Epithelial cell of esophagus (primary cell): ENCODE measurements at places on chromosomes 12 and 14.

GRCh38 chr12:41992022-41992421, 152.7 kb downstream of the GXYLT1 start:
- no peak for DNase-seq

GRCh38 chr14:104140213-104140462, 1.8 kb downstream of the KIF26A start:
- DNase-seq: no peak

- no peak for DNase-seq
These were observed 73.3 kb downstream of the NDUFA12 start for GRCh38 chr12:94930216-94930654.

GRCh38 chr12:124143726-124144125, 151.2 kb upstream of the RFLNA start:
- peak; percentile 20 for DNase-seq

DNA sequence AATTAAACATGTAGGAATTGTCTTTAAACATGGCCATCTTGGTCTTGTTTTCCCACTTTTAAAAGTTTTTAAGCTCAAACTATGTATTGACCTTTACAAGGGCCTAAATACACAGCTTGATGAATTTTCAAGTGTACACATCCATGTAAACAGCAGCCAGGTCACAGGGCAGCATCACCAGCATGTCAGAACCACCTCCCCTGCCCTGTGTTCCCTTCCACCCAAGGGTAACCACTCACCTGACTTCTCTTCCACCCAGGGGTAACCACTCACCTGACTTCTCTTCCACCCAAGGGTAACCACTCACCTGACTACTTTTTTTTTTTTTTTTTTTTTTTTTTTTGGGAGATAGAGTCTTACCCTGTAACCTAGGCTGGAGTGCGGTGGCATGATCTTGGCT, 4.6 kb downstream of the FBXW8 start:
- DNase-seq: no peak

- DNase-seq: no peak
These were observed 134.1 kb downstream of the FSCB start for GRCh38 chr14:44372807-44373489.

DNA sequence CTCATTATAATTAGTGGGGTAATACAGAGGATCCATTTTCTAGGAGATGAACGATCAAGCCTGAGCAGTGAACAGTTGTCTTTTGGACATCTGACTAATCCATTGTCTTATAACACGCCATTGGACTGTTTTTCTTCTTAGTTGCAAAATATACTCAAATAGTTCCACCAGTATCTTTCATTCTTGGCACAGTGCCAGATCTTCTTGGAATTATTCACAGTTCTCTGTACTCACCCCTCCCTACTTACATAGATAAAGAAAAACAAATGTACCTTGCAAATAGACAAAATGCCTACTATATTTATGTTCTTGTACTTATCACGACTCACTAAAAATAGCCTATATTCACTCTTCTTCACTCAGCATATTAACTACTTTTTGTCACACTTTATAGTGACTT, 3.8 kb downstream of the CBLN3 start:
- DNase-seq: peak; percentile 89

DNA sequence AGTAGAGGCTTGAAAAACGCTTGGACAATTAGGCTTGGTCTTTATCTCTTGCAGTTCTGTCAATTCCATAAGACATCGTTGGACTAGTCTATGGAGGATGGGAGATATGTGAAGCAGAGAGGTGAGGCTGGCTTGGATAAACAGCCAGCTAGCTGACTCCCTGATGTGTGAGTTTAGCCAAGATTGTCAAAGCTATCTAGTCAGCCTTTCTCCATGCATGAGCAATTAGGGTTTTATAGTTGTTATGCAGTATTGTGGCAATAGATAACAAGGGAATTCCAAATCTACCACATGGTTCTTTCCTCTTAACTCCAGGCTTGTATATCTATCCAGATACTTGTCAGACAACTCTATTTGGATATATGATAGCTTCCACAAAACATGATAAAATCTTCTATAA, 153.6 kb upstream of the NRXN3 start:
- no peak for DNase-seq

DNA sequence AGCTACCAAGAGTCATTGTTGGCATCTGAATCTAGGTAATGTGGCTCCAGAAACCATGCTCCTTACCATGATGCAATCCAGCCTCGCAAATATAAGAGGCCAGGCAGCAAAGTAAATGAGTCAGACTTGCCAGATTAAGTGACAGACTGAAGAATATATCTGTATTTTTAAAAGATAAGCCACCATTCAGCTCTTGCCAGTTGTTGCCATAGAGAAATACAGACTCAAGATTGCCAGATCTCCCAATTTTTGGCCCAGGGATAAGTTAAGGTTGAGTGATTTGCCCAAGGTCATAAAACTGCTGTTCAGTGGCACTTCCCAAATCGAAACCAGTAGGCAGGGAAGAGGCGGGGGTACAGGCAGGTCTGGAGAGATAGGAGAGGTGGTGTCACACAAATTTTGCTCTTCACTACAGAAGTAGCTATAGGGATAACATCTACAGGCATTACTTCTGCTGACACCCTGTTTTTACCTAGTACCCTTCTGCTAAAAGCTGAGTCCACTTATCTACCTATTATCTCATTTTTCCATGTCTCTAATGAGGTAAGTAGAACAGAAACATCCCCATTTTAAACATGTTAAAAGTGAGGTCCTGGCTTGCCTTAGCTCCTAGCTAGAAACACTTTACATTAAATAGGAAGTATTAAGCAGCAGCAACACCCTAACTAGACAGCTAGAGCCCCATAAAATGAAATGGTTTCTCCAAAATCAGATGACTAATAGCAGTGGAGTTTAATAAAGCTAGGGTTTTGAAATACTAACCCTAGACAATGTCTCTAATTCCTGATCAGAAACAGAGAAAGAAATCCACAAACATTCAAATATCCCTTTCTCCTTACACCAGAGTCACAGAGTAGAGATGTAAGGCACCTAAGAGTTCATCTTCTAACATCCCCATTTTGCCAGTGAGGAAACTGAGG, 19.5 kb downstream of the DCAF5 start:
- peak; percentile 80 for DNase-seq

DNA sequence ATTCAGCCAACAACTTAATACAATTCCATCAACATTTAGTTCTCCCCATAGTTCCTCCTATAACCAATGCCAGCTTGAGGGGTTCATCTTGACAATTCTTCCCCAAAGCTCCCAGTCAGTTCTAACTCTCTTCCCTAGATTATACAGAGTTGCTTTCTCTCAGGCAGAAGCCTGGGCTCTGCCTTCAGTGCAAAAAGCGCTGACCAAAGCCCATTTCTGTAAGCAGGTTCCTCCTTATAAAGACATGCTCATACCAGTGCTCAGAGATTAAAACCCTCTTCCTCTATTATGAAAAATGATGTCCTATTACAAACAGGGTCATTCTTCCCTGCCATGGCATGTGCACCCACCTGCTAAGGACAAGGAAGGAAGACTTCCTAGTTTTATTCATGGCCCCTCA, 16.2 kb downstream of the SPIC start:
- DNase-seq: no peak

DNA sequence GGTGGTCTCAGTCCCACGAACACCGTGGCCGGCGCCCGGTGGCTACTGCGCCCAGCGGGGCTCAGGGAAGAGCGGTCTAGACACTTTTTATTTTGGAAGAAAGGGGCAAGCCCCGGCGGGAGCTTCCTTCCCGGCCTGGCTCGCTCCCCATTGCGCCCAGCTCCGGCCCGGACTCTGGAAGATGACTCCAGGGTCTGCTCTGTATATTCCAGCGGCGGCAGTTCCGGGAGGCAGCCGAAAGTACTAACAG, 225.1 kb upstream of the CRY1 start:
- no peak for DNase-seq

DNA sequence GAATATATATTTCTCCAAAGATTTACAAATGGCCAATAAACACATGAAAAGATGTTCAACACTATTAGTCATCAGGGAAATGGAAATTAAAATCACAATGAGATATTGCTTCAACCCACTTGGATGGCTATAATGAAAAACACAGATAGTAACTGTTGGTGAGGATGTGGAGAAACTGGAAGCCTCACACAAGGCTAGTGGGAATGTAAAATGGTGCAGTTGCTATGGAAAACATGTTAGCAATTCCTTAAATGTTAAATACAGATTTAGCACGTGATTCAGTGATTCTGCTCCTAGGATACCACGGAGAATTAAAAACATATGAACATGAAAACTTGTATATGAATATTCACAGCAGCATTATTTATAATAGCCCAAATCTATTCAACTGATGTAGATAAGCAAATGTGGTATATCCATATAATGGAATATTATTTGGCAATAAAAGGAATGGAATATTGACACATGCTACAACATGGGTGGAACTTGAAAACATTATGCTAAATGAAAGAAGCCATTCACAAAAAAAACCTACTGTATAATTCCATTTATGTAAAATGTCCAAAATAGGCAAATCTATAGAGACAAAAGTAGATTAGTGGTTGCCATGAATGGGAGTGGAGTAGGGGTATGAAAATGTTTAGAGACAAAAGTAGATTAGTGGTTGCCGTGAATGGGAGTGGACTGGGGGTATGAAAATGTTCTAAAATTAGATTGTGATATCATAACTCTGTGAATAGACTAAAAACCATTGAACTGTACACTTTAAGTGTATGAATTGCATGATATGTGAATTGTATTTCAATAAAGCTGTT, 227.1 kb upstream of the DDHD1 start:
- no peak for DNase-seq

DNA sequence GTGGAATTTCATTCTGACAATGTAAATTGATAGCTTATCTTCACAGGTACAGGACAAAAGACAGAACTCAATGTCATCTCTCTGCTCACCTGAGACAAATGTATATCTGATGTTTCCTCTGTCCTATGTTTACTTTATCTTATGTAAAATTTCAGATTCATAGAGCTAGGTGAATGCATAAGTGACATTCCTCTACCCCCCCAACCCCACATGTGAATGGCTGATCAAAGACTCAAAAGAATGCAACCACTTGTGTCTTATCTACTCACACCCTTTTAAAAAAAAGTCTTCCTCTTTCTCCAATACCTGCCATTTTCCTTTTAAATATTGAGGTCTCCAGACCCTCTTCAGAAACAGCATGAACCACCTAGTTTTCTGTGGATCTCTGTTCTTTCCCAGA, 736.6 kb upstream of the SEL1L start:
- DNase-seq: no peak

DNA sequence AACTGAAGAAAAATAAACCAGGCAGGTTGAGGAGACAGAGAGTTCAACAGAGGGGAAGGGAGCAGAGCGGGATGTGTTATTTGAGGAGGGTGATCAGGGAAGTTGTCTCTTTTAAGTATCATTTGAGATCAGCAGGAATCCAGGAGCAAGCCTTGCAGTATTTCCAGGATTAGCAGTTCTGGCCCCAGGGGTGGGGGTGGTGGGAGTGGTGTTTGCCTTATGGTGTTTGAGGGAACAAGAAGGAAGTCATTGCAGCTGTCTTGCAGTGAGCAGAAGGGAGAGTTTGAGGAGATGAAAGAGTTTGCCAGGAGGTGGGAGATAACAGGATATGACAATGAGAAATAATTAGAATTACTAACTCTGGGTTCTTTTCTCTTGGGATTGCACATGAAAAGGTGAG, 418.6 kb downstream of the NELL2 start:
- DNase-seq: no peak

DNA sequence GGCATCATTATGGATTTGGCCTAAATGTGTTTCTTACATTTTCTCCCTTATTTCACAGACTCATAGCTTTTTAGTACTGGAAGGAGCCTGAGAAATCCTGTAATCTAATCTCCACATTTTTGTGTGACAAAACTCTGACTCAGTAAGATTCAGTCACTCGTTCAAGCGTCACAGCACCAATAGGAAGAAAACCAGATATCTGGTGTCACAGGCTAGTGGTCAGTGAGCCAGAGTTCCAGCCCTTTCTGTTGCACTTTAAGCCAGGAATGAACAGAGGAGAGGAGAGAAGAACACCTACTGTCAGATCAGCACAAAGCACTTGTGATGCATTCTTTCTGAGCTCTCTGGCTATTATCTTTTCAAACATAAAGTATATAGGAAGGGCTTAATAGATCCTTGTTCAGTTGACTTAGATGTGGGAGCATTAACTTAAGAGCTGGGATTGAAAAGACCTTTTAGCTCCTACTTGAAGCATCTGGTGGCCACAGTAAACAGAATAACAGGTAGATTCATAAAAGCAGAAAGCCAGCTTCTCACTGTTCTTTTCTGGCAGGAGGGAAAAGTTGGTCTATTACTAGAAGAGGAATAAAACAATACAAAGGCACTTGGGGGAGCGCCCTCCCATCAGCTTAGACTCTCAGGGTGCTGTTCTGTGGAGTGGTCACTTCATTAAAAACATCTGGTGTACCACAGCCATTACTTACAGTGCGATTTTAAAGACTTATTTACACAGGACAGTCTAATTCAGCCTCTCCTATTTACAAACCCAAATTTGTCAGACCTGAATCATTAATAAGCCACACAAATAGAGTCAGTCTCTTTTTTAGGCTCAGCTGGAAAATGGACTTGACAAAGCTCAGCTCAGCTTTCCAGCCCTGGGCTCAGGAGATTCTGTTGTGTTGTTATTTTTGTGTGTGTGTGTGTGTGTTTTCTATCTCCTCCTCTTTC, 12.2 kb upstream of the NID2 start:
- DNase-seq: peak; percentile 53

- no peak for DNase-seq
These were observed 123.2 kb downstream of the LMO3 start for GRCh38 chr12:16482726-16483125.

DNA sequence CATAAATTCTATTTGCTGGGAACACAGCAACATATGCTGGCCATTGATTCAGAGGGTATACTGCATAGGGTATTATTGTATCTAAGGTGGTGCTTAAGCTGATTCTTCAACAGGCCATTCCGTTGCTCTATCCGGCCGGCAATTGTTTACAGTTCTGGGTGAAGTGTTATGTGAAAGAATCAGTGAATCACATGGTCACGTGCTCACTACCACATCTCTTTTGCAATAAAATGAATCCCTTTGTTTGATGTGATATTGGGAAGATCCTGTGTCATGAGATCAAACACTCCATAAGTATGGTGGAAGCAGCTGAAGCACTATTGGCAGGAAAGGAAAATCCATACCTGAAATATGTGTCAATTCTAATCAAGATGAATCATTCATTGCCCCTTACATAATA, 7.6 kb upstream of the USP15 start:
- DNase-seq: peak; percentile 30

GRCh38 chr14:102728501-102728900, 48.7 kb upstream of the TRAF3 start:
- no peak for DNase-seq

GRCh38 chr14:24964048-24964447, 85.9 kb downstream of the STXBP6 start:
- DNase-seq: no peak

- no peak for DNase-seq
These were observed 6.6 kb downstream of the NDRG2 start for GRCh38 chr14:21018286-21018685.

GRCh38 chr12:122981587-122982476, 1.4 kb downstream of the ARL6IP4 start:
- DNase-seq: no peak

DNA sequence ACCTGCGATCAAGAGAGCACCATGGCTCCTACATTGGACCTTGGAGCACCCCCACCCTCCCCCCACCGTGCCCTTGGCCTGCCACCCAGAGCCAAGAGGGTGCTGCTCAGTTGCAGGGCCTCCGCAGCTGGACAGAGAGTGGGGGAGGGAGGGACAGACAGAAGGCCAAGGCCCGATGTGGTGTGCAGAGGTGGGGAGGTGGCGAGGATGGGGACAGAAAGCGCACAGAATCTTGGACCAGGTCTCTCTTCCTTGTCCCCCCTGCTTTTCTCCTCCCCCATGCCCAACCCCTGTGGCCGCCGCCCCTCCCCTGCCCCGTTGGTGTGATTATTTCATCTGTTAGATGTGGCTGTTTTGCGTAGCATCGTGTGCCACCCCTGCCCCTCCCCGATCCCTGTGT, 1.8 kb upstream of the RNU7-1 start:
- DNase-seq: no peak
